ENCODE measurements at places on chromosomes 2 and 18. TPM values are rescaled to one million over a fixed set of nuclear protein-coding genes. Genes with fewer than 3 reads are reported as not detected.

DNA sequence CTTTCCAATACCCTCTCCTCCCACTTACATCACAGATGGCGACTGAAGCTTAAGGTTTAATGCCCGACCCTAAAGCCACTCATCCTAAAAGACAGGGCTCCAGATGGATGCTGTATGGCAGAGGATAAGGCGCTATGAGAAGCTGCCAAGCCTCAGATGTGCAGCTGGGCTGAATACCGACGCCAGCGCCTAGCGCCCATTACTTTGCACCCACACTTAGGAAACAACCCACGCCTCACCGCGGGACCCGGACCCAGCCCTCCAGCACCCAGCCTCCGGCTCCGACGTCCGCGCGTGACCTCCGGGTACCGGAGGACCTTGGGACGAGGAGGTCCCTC, 335 bp downstream of the TRAK2 start:
- no peak for DNase-seq

- no peak for DNase-seq
These were observed 124.2 kb downstream of the OLA1 start for GRCh38 chr2:174124181-174124580.

Gene INPP5D
- total RNA-seq = 9.1 TPM

Gene IL1R2
- 5.7 TPM for total RNA-seq

DNA sequence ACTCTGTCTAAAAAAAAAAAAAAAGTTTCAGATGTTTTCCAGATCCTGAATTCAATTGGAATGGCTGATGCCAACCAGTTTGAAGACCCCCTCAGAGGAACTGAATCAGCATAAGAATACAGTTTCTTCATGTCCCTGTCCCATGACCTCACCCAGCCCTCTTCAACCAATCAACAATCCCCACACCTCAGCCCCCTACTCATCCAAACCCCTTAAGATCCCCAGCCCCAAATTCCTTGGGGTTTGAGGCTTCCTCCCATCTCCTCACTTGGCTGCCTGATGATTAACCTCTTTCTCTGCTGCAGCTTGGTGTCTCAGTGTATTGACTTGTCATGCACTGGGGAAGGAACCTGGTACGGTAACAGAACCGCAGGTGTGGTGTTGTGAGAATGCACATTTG, 97.6 kb upstream of the CABLES1 start:
- DNase-seq = no peak

DNA sequence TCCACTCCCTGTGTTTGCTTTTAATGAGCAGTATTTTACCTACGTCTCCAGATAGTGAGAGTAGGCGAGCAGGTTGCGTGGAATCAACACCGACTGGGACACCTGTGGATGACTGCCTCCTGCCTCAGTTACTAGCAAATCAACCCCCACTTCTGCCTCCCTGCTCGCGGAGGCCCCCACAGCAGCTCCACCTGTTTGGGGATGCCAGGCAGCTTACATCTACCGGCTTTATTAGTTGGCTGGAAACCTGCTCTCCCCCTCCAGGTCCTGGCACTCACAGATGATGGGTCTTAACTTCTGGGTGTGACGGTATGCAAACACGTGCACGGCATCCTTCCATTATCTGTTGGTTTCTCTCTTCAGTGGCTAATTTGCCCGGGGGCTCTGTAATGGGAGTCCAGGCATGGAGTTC, 164.4 kb upstream of the SESTD1 start:
- peak; percentile 11 for DNase-seq

GRCh38 chr2:182592691-182593393, 123.2 kb upstream of the DNAJC10 start:
- no peak for DNase-seq

DNA sequence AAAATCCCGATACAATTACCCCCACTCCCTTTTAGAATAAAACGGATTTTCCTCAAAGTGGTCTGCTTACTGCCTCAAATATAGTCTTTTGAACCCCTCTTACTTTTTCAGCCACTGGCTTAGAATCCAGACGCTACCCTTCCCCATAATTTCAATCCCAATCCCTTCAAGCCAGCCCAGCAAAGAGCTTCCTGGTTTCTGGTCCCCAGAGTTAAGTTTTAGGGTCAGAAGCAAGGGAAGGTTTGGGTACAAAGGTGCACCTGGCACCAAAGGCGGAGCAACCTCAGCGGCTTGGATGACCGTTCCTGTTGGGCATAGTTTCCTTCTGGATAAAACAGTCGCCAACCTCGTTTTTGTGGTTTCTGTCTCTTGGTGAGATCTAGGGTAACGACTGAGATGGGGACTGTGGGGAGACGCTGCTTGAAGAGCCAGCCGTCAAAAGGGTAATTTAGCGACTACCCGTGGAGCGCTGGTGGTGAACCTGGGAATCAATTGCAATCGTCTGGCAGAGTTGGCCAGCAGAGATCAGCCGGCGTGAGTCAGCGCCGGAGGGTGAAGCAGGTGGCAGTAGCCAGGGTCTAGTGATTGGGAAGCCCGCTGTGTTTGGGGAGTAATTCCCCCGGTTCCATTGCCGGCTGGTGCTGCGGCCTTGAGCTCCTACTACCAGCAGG, 1.6 kb downstream of the FEV start:
- no peak for DNase-seq

All from tongue (tissue), 3 donors.